Melanocyte of skin (primary cell): ENCODE measurements at places on chromosomes 6 and 20. TPM values are rescaled to one million over a fixed set of nuclear protein-coding genes. Genes with fewer than 3 reads are reported as not detected.

RIMS4 gene
- not detected in 2 replicates for total RNA-seq

SCRT2 gene
- total RNA-seq = not detected in 2 replicates

SH3BGRL2 gene
- 0.34 and 1.1 TPM in 2 replicates for total RNA-seq

LINC00237 gene
- total RNA-seq = not detected in 2 replicates
